ENCODE measurements at places on chromosomes 1 and 21.

- peak; percentile 50 for DNase-seq
Observed at GRCh38 chr1:223341121-223341520, 22.9 kb downstream of the SUSD4 start.

DNA sequence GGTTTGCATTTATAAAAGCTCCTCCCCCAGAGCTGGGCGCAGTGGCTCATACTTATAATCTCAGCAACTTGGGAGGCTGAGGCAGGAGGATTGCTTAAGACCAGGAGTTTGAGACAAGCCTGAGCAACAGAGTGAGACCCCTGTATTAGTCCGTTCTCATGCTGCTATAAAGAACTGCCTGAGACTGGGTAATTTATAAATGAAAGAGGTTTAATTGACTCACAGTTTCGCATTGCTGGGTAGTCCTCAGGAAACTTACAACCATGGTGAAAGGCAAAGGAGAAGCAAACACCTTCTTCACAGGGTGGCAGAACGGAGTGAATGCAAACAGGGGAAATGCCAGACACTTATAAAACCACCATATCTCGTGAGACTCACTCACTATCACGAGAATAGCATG lies 52.5 kb downstream of the ZNF684 start:
- no peak for DNase-seq

- DNase-seq, result no peak
Observed at GRCh38 chr1:165905853-165906252, 78.4 kb downstream of the UCK2 start.

DNA sequence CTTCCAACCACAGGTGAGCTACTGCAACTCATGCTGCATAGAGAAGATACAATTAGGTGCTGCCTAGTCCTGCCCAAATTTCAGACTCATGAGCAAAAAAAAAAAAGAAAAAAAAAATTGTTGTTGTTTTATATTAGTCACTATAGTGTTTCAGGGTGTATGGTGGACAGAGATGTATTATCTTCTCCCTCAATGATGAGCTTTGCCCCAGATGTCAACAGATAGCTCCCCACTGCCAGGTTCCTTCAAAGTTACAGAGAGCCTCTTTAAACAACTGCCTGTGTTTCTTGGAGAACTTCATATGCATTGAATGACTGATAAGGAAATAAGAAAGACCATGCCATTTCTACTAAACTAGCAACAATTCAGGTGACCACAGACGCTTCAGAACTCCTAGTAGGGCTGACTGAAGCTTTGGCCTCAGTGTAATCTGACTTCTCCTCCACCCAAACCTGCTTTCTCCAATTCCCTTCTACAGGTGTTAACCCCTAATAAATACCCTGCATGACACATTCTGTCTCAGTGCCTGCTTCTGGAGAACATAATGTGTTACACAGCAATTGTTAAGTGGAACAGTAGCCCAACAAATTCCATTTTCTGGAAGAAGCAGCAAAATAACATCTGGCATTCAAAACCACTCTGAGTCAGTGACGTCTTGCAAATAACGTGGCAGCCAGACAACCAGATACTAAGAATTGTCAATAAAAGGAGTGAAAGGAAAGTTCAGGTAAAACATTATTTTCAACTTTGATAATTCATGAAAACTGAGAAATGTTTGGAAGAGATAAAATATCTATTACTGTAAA lies 147.7 kb downstream of the CDC42BPA start:
- no peak for DNase-seq

DNA sequence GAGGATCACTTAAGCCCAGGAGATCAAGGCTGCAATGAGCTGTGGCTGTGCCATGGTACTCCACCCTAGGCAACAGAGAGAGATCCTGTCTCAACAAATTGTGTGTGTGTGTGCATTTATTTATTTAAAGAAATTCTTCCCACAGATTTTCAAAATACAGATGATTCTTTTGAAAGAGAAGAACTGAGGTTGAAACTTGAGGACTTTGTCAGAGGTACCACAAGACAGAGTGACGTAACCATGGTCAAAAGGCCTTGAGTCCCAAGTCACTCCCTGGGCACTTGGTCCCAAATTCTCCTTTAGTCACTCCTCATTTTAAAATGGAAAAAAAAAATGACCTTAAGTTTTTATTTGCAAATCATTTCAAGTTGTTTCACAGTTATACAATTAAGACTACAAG lies 57.4 kb downstream of the TIAM1 start:
- DNase-seq, result no peak

- DNase-seq, result no peak
Observed at GRCh38 chr1:68221980-68222373, 10.3 kb downstream of the WLS start.

DNA sequence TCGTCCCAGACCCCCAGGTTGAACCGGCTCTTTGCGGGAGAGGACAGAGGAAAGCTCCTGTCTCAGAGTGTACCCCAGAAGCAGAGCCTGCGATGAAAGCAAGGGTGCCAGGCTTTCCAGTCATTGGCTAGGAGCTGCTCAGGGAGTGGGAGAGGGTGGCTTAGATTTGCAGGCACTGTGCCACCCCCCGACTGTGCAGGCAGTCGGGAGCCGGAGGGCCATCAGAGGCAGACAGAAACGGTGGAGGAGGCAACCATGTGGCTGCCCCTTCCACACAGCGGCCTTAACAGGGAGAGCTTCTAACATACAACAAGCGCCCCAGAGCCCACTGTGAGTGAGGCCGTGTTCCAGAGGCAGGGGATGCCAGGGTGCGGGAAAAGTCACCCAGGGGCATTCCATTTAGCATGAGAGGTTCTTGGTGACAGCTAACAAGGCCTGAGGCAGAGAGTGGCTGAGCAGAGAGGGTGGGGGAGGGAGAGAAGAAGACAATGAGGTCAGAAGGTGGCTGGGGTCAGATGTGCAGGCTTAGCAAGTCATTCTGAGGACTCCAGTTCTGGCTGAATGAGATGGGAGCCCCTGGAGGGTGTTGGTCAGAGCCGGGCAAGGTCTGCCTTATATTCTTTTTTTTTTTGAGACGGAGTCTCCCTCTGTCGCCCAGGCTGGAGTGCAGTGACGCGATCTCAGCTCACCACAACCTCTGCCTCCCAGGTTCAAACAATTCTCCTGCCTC lies 9.5 kb upstream of the C1orf167 start:
- no peak for DNase-seq

- no peak for DNase-seq
Observed at GRCh38 chr1:201190624-201191051, at the start of gene IGFN1. Gene IGFN1, plus strand, starts transcription at chr1:201190824. Its CDS starts 2,470 bp downstream, at chr1:201193294.
